ENCODE measurements at places on chromosomes 6 and 20.

GRCh38 chr6:114816678-114817077 is 473.9 kb upstream of the HS3ST5 start:
- no peak for DNase-seq

DNA sequence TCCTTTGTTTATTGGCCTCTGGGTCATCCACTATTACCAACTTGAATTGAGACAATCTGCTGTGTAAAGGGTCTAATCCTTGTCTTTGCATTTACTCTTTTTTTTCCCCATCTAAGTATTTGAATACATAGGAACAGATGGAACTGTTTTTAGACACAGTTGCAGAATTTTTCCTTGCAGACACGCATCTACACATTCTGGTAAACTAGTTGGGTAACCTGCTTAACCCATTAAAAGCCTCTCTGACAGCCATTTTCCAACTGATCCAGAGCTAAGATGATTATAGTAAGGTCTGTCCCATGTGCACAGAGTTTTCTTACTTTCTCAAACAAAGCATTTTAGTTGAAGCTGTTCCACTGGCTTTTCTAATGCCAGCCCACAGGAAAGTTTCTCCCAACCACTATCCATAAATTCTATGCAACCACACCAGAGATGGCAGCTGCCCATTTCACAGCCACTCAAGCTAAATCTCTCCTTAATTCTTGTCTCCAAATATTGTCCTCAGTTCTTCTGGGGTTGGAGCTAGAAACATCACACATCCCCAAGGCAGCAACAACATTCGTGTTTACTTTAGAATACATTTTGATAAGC is 492.1 kb downstream of the MAFB start:
- no peak for DNase-seq

DNA sequence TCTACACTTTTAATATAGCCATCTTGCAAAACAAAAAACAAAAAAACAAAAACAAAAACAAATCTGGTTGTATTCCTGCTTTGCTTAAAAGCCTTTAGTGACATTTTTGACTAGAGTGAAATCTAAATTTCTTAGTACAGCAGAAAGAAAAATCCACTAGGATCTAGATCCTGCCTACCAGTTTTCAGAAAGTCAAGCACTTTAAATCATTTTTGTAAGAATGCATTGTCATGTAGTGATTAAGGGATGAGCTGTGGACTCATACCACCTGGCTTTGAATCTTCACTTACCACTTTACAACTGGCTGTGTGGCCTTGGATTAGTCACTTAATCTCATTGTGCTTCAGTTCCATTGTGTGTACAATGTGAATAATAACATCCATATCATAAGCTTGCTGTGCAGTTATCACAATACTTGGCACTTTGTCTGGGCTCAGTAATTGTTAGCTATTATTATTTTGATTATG is 4.0 kb downstream of the MKKS start:
- no peak for DNase-seq

- DNase-seq = no peak
These were observed 334.9 kb downstream of the RFPL4B start for GRCh38 chr6:112682071-112682470.

DNA sequence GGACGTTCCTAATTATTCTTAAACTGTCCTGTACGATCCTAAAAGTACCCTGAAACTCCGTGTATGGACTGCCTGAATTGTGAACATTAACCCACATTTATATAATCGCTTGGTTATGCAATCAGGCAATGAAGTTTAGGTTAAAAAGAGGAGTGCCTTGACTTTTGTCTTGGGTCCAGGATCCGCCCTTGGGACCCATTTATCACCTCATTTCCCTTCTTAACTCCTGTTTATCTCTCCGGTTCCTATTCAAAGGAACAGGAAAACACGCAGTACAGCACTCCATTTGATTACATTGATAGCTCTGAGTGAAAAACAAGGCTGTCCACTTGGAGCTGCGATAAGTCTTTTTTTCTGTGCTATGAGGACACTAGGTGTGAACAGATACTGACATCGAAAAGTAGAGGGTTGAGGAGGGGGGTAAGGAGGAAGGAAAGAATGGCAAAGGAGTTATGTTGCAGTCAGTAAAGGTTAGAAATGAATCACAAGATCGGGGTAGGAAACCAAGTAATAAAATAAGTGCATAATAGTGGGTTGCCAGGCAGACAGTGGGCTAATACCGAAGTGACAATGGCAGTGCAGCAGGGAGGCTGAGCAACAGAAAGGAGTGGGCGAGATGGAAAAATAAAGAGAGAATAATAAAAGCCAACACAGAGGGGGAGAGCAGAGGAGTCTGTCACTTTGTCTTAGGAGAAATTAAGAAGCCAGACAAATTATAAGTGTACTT is 15.9 kb upstream of the PCK1 start:
- DNase-seq = no peak

GRCh38 chr20:24662752-24663365 is 193.4 kb downstream of the SYNDIG1 start:
- no peak for DNase-seq

DNA sequence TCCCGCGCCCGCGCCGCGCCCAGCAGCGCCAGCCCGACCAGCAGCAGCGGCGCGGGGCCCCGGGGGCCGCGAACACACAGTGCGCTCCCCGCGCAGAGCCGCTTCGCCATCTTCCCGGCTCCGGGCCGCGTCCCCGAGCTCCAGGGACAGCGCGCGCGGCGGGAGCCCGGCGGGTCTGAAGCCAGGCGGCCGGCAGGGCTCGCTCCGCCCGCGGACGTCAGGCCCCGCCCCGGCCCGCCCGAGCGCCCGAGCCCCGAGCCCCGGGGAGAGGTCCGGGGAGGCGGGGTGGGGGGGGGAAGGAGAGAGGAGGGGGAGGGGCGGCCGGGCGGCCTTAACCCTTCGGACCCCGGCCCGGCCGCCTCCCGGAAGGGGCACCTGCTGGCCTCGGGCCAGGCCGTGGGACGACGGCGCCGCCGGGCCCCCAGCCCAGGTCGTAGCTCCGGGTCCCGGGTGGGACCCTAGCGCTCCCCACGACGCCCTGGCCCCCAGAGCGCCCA is at the start of gene LAMA5:
LAMA5 (minus strand) TSS at position 177 of the 497 bp plus-strand sequence; CDS start at position 110, 67 bp downstream.
- no peak for DNase-seq

DNA sequence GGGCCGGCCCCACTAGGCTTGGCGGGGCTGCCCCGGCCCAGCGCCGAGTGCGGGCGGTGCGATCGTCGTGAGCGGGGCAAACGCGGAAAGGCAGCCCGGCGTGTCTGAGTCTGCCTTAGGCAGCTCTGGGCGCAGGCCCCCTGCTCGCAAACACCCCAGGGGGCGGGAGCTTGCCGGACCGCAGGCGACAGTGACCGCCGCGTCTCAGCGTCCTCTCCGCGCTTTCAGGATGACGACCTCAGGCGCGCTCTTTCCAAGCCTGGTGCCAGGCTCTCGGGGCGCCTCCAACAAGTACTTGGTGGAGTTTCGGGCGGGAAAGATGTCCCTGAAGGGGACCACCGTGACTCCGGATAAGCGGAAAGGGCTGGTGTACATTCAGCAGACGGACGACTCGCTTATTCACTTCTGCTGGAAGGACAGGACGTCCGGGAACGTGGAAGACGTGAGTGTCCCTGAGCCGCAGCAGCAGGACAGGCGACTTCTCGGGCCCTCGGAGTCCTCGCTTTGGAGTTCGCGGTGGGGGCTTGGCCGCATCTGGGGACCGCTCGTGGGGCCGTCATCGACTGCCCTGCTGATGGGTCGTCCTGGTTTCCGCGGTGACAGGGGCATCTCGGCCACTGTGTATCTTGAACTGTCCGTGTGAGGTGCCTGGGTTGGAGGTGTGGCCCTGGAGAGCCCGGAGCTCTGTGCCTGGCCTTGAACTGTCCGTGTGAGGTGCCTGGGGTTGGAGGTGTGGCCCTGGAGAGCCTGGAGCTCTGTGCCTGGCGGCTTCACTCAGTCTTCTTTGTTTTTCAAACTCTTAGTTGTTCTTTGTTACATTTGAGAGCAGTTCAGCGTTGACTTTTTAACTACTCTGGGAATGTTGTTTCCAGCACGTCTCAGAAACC is 786 bp downstream of the ADRM1 start:
- no peak for DNase-seq

DNA sequence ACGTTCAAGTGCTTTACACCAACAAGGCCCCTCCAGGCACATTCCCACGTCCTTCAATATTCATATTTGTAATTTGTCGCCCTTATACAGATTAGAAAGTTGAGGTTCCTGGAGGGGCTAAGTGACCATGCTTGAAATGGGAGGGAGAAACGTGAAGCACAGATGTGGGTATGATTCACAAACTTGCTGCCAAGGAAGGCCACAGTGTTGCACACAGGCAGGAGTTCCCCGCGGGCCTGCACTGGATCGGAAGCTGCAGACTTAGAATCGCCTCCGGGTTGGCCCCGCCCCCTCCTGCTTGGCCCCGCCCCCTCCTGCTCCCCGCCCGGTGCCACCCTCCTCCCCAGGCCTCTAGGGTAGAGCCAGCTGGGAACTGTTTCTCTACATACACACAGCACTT is 58.2 kb upstream of the QKI start:
- no peak for DNase-seq

DNA sequence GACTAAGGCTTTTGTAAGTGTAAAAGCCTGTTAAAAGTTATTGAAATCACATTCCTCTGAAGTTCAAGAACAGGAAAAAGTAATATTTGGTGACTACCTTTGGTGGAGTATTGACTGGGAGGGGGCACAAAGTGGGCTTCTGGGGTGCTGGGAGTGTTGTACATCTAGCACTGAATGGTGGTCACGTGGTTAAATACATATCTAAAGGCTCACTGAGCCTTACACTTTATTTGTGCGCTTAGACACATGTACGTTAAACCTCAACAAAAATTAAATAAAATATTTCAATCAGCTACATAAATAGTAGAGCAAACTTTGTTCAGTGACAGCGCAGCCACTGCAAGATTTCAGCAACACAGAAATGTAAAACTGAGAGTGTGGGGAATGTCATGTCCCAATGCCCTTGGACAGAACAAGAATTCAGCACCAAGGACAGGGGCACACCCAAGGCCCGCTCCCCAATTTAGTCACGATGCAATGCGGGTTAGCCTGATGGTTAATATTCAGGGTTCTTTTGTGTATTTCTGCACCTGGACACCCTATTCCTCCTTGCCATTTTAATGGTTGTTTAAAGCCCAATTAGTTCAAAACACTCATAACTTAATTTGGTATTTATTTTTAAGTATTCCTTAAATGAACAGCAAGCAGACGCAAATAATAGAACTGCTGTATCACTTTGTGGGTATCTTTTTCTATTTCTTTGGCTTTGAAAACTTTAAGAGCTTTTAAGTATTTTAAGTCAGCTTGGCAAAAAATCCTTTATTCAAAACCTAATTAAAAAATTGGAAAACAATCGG is 37.4 kb downstream of the ANGPT4 start:
- DNase-seq = no peak

GRCh38 chr6:121951123-121951522 is 448.3 kb upstream of the HSF2 start:
- no peak for DNase-seq

- DNase-seq = no peak
These were observed 52.9 kb upstream of the TAB2 start for GRCh38 chr6:149264629-149265028.

DNA sequence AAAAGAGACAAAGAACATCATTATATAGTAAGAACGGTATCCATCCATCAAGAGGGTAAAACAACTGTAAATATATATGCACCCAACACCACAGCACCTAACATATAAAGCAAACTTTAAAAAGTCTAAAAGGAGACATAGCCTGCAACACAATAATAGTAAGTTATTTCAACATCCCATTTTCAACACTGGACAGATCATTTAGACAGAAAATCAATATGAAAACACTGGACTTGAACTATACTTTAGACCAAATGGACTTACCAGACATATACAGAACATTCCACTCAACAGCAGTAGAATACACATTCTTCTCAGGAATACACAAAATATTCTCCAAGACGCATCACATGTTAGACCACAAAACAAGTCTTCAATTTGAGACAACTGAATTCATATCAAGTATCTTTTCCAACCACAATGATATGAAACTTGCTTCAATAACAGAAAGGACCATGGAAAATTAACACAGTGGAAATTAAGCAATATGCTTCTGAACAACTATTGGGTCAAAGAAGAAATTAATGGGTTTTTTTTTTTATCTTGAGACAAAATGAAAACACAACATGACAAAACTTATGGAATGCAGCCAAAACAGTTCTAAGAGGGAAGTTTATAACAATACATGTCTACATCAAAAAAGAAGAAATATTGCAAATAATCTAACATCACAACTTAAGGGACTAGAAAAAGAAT is 23.9 kb upstream of the ASF1A start:
- DNase-seq = no peak

DNA sequence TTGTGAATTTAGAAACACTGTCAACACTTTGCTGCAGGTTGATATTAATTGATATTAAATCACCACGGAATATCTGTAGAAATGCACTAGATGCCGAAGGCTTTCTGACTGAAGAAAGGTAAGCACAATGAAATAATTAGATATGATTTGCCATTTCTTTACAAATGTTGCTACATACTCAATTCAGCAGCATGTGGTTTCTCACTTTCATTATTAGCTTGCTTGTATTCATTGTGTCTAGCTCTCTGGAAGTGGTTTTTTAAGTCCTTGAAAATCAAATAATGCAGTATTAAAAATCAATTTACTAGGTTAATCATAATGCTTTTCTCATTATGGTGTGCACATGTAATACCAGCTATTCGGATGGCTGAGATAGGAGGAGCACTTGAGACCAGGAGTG is 231.3 kb upstream of the MARCKS start:
- no peak for DNase-seq

DNA sequence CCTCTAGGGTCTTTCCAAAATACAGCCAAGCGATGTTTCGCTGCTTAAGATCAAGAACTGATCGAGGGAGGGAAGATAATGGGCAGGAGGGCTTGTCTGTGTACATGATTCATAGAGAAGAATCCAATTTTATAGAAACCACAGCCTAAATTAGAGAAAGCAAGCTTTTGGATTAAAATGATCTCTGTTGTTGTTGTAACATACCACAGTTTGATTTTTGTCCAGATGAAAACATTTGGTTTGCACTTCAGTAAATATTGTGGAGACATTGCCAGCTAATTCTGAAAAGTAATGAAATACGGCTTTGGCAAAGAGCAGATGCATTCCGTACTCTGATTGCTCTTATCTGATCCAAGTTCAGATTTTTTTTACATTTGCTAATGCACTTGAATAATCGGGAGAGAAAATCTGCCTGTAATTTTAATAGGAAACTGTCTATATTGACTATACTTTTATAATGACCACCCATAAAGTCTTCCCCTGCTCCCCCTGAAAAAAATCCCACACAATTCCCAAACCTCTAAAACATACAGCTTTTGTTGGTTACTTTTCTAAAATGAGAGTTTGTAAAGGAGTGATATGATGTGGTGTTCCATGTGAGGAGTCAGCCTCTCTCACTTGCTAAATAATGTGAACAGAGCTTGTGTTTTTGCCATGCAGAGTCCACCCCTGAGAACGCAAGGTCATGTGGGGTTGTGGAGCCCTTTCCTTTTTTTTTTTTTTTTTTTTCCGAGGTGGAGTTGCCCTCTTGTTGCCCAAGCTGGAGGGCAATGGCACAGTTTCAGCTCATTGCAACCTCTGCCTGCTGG is 199.9 kb downstream of the DTNBP1 start:
- DNase-seq = no peak

- DNase-seq = no peak
These were observed 151.0 kb upstream of the HEY2 start for GRCh38 chr6:125598422-125598821.
